Breast epithelium (tissue), 4 donors: ENCODE measurements at places on chromosomes 3 and 15.
A peak's percentile ranks its signal among the peaks of the same experiment; 100 is the strongest.

GRCh38 chr3:58837856-58838255, 171.3 kb upstream of the FAM3D start:
- no peak for DNase-seq
- H3K4me1 ChIP-seq: no peaks in the 10 kb centered on the region
- no peak overlapping the region for H3K4me3 ChIP-seq
- no peaks in the 10 kb centered on the region for H3K27me3 ChIP-seq
- no peak overlapping the region for H3K27ac ChIP-seq

- H3K27me3 ChIP-seq: no peaks in the 10 kb centered on the region
- H3K36me3 ChIP-seq: no peaks in the 10 kb centered on the region
- no peak overlapping the region for H3K27ac ChIP-seq
Observed at GRCh38 chr3:13583251-13584180, 34.6 kb downstream of the FBLN2 start.

DNA sequence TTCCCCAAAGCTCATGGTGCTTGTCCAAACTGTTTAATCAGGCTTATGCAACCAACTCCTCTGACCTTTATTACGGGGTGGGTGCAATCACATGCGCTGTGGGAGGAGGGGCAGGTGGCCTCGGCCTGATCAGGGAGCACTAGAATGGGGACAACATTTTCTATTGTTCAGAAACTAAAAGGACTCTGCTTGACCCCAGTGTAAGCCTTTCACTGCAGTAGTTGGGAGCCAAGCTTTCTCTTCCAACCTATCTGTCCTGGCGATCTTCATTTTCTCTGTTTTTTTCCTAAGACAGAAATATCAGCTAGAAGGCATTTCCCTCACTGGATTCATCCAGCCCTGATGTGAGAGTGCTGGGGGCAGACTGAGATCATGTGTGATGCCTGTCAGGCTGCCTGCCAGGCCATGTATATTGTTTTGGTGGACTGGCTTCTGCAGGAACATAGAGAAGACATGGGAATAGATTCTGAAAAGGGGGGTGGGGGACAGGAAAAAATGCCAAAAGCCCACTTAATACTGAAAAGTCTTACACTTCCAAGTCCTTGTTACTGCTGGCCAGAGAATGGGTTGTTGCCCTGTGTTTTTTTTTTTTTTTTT, 627.0 kb upstream of the TBL1XR1 start:
- peaks cover 13% of the 10 kb centered on the region for H3K4me1 ChIP-seq
- peak overlapping the region; percentile 79 for H3K27ac ChIP-seq
- no peaks in the 10 kb centered on the region for H3K36me3 ChIP-seq
- no peak overlapping the region for H3K4me3 ChIP-seq
- no peak for DNase-seq

GRCh38 chr3:112746675-112747280, 99.9 kb downstream of the CD200R1L start:
- no peaks in the 10 kb centered on the region for H3K27me3 ChIP-seq
- H3K4me3 ChIP-seq: no peak overlapping the region
- DNase-seq: no peak
- H3K36me3 ChIP-seq: no peaks in the 10 kb centered on the region

- DNase-seq: no peak
- peak overlapping the region; percentile 80 for H3K27ac ChIP-seq
- H3K4me3 ChIP-seq: no peak overlapping the region
Observed at GRCh38 chr3:125037498-125038150, 18.2 kb downstream of the HEG1 start.

GRCh38 chr3:150913133-150913922, 8.1 kb upstream of the MINDY4B start:
- no peaks in the 10 kb centered on the region for H3K36me3 ChIP-seq
- no peaks in the 10 kb centered on the region for H3K4me1 ChIP-seq

GRCh38 chr3:70561796-70562195, 249.4 kb upstream of the MDFIC2 start:
- no peaks in the 10 kb centered on the region for H3K27me3 ChIP-seq
- H3K36me3 ChIP-seq: no peaks in the 10 kb centered on the region
- no peak overlapping the region for H3K4me3 ChIP-seq
- no peak for DNase-seq
- H3K27ac ChIP-seq: no peak overlapping the region
- no peaks in the 10 kb centered on the region for H3K4me1 ChIP-seq

DNA sequence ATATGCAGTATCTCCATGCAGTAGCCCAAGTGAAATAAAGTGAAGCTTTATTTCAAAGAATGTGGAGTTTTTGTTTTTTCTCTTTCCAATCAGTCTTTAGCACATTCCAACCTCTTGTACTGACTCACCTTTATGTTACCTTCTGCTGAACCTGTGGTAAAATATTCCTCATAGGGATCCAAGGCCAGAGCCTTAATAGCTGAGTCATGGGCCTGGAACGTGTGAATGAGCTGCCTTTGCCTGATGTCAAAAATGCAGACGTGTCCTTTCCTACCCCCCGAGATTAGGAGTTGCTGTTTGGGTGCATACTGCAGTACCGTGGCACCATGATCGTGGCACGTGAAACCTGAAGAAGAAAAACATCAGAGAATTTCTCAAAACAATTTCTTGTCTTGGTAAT, 108.5 kb downstream of the GLDN start:
- no peaks in the 10 kb centered on the region for H3K27me3 ChIP-seq
- H3K36me3 ChIP-seq: no peaks in the 10 kb centered on the region
- H3K4me3 ChIP-seq: no peak overlapping the region
- H3K4me1 ChIP-seq: no peaks in the 10 kb centered on the region

GRCh38 chr15:31292391-31293015, 34.1 kb upstream of the KLF13 start:
- H3K36me3 ChIP-seq: no peaks in the 10 kb centered on the region
- H3K27ac ChIP-seq: peak overlapping the region; percentile 44
- DNase-seq: peak; percentile 34
- H3K27me3 ChIP-seq: no peaks in the 10 kb centered on the region

DNA sequence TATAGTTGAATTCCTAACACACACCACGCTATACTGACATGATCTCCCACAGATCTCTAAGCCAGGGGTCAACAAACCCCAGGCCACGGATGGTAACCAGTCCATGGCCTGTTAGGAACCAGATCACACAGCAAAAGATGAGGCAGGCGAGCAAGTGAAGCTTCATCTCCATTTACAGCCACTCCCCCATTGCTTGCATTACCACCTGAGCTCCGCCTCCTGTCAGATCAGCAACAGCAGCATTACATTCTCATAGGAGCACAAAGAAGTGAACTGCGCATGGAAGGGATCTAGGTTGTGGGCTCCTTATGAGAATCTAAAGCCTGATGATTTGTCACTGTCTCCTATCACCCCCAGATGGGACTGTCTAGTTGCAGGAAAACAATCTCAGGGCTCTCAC, 2.7 kb downstream of the PDCD7 start:
- peaks cover 10% of the 10 kb centered on the region for H3K4me1 ChIP-seq
- no peak overlapping the region for H3K27ac ChIP-seq
- H3K36me3 ChIP-seq: no peaks in the 10 kb centered on the region
- DNase-seq: no peak
- H3K4me3 ChIP-seq: no peak overlapping the region
